Heart left ventricle (tissue), 16 donors: ENCODE measurements at places on chromosomes 4 and X. TPM values are rescaled to one million over a fixed set of nuclear protein-coding genes. Genes with fewer than 3 reads are reported as not detected.

Gene MID2
- 2.9 TPM for total RNA-seq

- DNase-seq = no peak
Measured at GRCh38 chr4:79298027-79298426, 27.8 kb downstream of the NAA11 start.

DNA sequence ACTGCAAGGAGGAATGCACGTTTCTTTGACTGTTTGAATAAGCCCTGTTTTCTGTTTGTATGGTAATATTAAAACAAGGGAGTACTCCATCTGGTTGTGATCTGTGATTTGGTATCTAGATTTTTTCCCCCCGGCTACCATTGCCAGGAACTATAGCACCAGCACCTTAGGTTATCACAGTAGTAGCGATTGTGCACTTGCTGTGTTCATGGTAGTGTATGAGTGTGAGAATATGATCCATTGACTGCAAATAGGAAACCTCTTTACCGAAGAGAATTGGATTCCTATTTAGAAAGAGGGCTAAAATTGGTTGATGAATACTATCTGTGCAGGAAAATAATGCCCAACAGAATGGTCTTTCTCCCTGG is 69.9 kb downstream of the LARP7 start:
- no peak for DNase-seq

DNA sequence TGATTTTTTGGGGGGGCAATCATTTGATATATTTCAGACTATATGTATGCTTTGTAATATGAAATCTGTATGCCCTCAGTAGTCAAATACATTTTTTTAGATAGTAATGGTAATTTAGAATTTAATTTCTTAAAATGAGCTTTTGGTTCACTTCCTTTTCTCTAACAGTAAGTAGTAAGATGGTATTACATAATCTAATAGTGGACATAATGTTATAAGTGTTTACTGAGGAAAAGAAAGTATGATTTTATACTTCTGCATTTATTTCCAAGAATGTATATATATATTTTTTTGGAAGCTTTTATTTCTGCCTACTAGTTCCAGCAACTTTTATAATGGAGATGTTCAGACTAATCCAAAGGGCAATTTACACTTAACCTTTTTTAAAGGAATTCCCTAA is 1450.7 kb upstream of the TENM3 start:
- no peak for DNase-seq

DNA sequence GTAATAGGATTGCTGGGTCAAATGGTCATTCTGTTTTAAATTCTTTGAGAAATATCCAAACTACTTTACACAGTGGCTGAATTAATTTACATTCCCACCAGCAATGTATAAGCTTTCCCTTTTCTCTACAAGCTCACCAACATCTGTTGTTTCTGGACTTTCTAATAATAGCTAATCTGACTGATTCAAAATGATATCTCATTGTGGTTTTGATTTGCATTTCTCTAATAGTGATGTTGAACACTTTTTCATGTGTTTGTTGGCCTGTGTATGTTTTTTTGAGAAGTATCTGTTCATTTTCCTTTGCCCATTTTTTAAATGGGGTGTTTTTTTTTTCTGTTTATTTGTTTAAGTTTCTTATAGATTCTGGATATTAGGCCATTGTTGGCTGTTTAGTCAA is 659.0 kb upstream of the GNPDA2 start:
- no peak for DNase-seq

DNA sequence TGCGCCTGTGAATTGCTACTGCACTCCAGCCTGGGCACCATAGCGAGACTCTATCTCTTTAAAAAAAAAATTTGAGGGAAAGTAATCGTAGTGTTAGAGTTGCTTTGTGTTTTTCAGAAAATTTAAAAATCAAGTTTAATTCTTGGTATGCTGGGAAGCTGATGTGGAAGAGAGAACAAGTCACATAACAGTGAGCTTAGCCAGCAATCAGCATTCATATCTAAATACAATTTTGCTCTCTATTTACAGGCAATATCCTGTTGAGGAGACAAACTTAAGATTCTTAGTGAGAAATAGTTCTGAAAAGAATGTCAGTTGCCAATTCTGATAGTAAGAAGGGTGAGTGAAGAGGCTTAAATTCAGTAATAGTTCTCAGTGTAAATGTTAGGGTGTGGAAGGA is 9.6 kb upstream of the NDUFC1 start:
- DNase-seq = no peak
